ENCODE measurements at places on chromosomes 2 and 18.

DNA sequence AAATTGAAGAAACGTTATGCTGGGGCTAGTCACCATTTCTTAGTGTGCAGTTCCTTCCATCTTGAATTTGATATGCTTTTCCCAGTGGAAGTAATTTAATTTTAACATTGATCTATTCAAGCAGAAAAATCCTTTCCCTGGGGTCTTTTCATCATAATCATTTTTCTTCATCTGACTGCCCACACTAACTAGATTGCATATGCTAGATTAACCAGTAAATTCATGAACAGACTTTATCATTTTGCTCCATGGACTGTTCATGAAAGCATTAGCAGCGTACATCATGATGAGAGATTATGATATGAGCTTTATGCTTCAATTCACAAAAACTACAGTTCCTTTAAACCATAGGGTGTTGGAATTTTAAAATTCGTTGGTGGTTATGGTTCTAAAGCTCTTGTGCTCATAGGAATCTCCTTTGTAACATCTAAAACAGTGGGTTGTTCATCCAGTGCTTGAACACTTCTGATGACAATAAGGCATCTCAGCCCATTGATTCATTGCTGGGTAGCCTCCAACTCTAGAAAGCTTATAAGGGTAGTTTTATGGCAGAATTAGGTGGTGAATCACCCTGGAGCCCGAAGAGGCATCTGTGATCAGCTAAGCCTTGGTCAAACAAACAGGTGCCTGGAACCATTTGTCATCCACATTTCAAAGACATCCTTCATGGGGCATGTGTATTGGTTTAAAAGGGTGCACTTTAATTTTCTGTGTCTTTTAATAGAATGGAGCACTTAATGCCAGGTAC is 77.2 kb upstream of the NDUFV2 start:
- DNase-seq = no peak

- DNase-seq = no peak
Observed at GRCh38 chr2:20627712-20628380, 23.1 kb downstream of the HS1BP3 start.

- no peak for DNase-seq
Observed at GRCh38 chr2:186443851-186444250, 42.2 kb upstream of the ZC3H15 start.

DNA sequence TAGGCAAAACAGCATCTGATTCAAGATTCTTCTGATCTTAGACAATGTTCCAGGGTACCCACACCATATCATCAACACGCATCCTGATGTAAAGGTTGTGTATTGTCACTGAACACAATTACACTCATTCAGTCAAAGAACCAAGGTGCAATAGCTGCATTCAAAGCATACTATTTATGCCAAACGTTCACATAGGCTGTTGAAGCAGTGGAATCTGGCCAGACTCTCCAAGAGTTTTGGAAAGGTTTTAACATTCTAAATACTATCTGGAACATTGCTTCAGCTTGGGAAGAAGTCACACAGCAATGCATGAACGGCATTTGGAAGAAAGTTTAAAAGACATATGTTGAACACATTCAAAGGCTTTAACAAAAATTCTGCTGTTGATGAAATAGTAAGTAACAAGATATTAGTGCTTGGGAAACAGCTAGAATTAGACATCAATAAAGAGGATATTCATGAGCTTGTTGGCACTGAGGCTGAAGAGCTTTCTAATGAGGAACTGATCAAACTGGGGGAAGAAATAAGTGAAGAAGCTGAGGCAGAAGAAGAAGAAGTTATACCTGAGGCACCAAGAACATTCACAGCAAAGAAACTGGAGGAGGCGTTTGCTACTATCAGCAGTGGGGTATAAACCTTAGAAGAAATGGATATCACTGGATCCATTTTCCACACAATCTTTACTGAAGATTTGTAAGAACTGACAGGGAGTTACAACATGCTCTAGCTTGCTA is 47.6 kb upstream of the MSH6 start:
- DNase-seq = no peak

GRCh38 chr2:48034295-48034694 is 128.0 kb upstream of the FBXO11 start:
- DNase-seq = no peak

GRCh38 chr18:12924616-12925015 is 23.2 kb upstream of the SEH1L start:
- DNase-seq = no peak

DNA sequence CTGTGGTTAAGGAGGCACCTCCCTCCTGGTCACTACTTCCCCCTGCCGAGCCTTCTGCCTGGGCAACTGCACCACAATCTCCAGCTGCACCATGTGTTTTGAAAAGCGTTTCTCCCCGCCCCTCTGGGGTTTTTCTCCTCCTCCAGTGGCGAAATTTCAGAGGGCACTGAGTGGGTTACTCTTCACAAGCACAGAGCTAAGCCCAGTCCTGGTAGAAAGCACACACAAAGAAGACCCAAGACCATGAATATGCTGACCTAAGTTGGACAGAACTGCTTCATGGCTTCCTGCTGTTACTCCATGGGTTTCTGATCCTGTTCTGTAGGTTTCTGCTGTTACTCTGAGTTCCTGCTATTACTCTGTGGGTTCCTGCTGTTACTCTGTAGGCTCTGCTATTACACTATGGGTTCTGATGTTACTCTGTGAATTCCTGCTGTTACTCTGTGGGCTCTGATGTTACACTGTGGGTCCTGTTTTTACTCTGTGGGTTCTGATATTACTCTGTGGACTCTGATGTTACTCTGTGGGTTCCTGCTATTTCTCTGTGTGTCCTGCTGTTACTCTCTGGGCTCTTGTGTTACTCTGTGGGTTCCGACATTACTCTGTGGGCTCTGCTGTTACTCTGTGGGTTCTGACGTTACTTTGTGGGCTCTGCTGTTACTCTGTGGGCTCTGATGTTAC is 216.6 kb downstream of the RTP5 start:
- DNase-seq = no peak

- no peak for DNase-seq
Observed at GRCh38 chr2:11672407-11672806, 2.4 kb upstream of the NTSR2 start.

DNA sequence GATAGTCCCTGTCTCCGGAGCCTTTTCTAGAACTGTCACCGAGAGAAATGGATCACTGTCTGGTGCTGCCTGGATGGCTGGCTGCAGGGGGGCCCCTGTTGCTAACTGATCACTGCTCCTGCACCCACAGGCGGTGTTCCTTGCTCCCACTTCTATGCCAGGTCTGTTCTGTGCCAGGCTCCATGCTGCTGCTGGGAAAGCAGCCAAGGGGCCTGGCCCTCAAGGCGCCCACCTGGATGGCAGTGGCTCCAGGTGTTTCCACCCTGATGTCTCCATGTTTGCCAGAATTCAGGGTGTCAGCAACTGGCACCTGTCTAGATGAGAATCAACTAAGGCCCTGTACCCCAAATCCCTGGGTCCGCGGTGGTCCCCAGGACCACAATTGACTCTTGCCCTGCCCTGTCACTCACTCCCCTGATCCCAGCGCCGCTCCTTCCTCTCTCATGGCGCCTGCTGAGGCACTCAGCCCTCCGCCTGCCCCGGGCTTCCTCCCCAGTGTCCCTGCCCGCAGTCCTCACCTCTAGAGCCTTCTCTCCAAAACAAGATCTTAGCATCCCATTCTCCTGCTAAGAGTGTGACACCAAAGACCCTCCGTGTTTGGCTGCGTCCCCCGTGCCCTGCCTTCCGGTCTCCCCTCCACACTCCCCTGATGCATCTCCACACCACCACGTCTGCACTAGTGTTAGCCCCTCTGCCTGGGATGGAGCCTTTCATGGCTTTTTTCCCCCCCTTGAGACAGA is 72.5 kb upstream of the OTOF start:
- no peak for DNase-seq

GRCh38 chr2:27980242-27980641 is 89.7 kb downstream of the BABAM2 start:
- no peak for DNase-seq

DNA sequence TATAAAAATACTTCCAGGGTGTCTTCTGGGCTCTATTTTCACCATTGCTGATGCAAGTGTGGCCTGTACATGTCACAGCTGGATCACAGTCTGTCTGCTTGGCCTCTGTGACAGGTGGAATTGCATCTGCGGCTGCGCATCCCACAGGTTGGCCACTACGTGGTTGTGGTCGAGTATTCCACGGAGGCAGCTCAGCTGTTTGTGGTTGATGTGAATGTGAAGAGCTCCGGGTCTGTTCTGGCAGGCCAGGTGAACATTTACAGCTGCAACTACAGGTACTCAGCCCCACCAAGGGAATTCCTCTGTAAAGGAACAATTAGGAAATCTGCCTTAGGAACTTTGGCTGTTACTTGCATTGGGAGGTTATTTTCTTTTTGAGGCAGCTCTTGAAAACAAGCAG is 144.5 kb downstream of the LAMA3 start:
- DNase-seq = no peak

GRCh38 chr2:248724-249123 is 15.1 kb downstream of the SH3YL1 start:
- DNase-seq = no peak

DNA sequence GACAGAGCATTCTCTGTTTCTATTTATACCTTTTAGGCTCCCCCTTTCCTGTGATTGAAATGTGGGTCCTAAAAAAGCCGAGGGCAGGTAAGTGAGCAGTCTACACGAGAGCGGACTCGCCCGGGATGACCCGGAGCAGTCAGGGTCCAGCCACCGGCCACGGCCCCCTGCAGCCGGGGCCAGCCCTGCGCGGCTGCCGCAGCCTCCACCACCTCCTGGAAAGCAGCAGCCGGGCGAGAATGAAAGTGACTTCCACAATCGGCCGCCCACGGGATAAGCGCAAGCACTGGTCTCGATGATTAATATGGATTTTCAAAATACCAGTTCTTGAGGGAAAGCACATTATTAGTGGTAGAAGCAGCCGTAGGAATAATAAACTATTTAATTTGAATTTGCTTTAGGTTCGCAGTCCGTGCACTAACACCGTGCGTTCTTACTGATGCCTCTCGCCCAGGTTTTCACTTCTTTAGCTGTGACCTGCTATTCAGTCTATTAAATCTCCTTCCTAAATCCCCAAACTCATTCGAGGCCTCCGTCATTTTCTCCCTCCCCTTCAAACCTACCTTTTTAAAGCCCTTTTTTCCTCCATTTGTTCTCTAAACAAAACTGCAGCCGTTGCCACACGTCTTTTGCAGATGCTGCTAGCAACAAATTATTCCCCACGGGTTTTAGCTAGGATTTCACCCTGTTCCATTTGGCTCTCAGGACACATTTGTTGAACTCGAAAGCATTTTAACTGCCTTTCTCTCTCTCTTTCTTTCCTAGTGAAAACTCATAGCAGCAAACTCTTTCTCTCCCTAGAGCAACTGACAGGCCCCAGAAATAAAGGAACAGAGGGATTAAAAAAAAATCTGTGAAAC is 1015.1 kb upstream of the PIK3C3 start:
- no peak for DNase-seq

DNA sequence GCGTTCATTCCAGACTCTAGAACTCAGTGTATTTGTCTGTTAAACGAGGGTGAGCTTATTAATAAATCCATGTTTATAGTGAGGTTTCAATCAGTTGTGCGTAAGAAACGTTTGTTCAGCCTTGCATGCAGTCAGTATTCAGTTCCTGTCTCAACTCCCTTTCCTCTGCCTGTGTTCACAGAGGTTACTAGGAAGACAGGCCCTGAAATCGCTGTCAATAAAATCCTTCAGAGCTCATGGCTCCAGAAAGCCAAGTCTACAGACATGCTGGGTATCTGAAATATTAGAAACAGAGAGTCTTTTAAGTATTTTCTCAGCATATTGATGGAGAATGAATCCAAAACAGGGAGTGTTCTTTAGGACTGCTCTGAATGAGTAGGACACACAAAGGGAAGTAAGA is 75.4 kb downstream of the KLF7 start:
- DNase-seq = no peak

GRCh38 chr2:205198140-205198525 is 484.2 kb upstream of the NRP2 start:
- no peak for DNase-seq

DNA sequence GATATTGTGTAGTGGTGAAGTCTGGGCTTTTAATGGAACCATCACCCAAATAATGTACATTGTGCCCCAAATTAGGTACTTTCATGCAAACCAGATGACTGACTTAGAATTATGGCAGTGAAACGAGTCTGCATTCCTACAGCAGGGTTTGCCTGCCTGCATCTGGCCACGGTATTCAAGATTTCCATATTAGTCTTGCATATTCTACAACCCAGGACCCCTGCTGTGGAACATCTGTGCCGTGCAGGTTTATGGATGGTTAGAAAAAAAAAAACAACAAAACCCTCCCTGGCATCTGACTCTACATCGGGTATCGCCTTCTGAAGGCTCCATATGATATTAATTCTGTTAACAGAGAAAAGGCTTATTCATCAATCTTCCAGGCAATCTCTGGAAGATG is 394.8 kb downstream of the DCDC2C start:
- no peak for DNase-seq

- DNase-seq = no peak
Observed at GRCh38 chr2:152560166-152560565, 157.1 kb downstream of the PRPF40A start.

- no peak for DNase-seq
Observed at GRCh38 chr2:108806371-108807113, 20.0 kb downstream of the CCDC138 start.

- no peak for DNase-seq
Observed at GRCh38 chr2:233801357-233802131, 23.4 kb downstream of the MROH2A start.

DNA sequence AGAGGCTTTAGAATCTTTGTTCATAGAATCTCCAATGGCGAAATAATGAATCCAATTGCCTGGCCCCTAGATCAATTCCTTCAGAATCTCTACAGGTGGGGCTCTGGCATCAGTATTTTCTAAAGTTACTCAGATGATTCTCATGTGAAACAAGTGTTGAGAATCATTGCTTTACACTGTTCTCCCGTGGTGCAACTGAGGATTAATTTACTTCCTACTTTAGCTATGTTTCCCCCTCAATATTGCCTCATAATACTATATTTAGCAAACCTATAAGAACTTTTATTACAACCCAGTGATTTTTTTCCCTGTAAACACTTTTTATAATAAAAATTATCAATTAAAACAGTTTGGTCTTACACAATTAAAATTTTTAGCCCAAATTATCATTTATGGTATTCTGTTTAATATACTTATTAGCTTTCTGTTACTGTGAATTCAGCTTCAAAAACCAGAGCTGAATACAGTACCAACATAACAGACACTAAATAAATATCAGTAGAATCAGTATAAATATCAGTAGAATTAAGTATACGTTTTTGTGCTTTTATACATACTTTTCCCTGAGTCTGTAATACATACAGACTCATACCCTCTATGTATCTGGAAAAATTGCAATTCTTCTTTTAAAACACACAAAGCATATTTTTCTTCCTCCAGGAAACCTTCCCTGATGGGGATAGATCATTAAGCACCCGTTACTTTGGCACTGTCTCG is 20.8 kb downstream of the SLC38A11 start:
- no peak for DNase-seq

DNA sequence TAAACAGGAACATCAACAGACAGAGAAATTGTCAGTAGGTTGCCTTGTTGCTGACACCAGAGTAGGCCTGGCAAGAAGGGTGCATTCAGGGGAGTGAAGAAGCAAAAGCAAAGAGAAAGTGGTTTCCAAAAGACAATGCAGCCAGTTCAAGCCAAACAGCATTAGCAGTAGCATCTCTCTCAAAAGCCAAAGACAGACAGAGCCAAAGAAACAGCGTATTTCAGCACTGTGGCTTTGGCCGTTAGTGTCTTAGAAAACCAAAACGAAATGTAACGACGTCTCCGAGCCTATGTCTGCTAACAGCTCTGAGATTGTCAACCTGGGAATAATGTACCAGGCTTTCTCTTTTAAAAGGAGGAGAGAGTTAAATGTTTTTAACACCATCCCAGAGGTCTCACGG is 178.6 kb downstream of the NRP2 start:
- no peak for DNase-seq
